Testis (tissue), 5 donors: ENCODE measurements at places on chromosomes 1 and 21.

GRCh38 chr1:243848858-243849420 lies 1.1 kb downstream of the AKT3 start:
- peaks cover 16% of the 10 kb centered on the region for H3K4me1 ChIP-seq
- H3K27me3 ChIP-seq: no peaks in the 10 kb centered on the region

DNA sequence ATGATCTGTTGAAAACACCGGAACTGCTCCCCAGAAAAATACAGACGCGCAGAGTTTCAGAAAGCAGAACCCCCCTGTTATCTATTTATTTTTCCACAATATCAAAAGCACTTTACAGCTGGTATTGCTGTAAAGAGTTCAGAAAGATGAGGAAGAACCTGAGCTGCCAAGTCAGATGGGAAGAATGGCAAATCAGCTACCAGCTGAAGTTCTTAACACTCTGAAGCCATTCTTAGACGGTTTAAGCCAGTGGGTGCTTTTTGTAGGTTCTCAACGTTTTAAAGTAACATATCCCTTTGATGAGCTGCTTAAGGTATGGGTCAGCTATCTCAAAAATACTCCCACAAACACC lies 714 bp upstream of the AKIRIN1 start:
- no peak for DNase-seq
- peaks cover 13% of the 10 kb centered on the region for H3K4me1 ChIP-seq
- no peaks in the 10 kb centered on the region for H3K36me3 ChIP-seq
- peak overlapping the region; percentile 100 for H3K4me3 ChIP-seq
- H3K27ac ChIP-seq: peak overlapping the region; percentile 94

DNA sequence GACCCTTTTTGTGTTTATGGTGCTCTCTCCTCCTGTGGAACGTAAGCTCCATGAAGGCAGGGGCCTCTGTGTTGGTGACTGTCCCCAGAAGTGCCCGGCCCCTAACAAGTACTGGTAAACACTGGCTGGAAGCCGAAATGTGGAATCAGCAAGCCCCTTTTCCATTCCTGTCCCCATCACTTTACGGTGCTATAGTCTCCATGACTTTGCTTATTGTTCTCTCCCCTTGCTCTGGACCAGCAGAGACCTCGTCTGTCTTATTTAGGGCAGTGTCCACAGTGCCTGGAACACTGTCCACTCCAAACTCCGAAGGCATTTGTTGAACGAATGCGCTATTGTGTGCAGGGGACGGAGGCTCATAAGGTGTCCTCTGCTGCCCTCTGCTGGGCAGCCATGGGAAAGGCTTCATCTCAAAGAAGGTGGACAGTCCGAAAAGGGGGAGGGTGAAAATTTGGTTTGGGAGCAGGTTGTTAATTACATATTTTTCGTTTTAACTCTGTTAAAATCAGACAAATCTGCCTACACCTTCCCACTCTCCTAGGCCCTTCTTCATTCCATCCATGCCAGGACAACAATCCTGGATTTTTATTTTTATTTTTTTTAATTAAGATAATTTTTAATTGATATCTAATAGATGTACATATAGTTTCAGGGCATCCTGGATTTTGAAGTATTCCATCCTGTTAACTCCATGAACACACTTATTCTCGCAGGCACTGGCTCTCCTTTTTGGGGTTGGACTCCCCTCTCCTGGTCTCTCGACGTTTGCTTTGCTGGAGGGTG lies 115.6 kb downstream of the PGBD5 start:
- peak; percentile 90 for DNase-seq
- H3K27ac ChIP-seq: no peak overlapping the region
- no peak overlapping the region for H3K4me3 ChIP-seq
- peaks cover 4% of the 10 kb centered on the region for H3K4me1 ChIP-seq

DNA sequence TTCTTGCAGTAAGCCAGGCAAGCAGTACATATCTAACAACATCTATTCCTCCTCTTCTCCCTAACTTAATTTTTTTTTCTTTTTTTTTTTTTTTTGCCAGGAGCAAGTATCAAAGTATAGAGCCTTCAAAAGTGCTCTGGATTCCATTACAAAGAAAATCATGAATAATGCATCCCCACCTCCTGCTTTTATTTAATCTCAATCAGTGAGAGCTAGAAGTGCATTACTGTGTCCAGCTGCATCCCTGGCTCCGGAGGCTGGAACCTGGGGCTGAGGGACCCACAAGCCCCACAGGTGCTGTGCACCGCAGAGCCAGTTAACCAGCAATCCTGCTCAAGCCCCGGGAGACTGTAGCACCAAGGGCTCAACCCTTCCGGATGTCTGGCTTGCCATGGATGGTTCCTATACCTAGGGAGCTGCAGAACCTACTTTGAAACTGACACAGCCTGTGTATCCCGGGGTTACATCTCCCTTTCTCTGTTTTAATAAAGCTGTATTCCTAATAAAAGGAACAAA lies 455.9 kb upstream of the RUNX1 start:
- H3K36me3 ChIP-seq: no peaks in the 10 kb centered on the region
- peaks cover 7% of the 10 kb centered on the region for H3K4me1 ChIP-seq
- no peak overlapping the region for H3K27ac ChIP-seq
- H3K27me3 ChIP-seq: no peaks in the 10 kb centered on the region
- DNase-seq: no peak

DNA sequence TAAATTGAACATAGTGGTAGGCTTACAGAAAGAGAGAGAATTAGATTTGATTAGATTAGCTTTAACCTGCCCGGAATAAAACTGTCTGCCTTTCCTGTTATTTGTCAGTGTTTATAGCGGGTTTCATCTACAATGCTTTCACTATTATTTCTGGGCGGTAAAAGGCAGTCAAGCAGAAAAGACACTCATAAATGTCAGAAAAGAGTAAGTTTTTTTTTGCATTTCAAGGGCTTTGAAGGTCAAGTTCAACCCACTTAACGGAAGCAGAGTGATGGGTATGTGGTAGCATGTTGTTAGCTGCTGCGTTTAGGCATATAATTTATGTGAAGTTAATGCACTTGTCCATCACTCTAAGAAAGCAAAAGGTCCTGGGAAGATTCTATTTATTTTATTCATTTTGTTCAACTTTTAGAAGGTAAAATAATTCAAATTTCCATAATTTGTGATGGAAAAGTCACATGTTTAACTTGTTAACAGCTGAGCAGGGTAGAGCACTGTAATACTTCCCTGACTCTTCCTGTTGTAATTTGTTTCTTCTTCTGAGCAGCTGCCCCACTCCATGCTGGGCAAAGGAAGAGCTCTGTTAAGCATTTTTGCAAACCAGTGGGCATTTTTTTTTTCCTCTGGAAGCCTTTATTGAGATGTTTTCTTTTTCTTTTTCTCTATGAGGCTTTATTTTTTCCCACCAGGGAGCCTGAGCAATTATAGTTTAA lies 220.1 kb downstream of the ST6GALNAC3 start:
- H3K27me3 ChIP-seq: no peaks in the 10 kb centered on the region
- no peaks in the 10 kb centered on the region for H3K4me1 ChIP-seq
- no peak for DNase-seq
- no peak overlapping the region for H3K4me3 ChIP-seq
- H3K27ac ChIP-seq: no peak overlapping the region
- no peaks in the 10 kb centered on the region for H3K36me3 ChIP-seq

DNA sequence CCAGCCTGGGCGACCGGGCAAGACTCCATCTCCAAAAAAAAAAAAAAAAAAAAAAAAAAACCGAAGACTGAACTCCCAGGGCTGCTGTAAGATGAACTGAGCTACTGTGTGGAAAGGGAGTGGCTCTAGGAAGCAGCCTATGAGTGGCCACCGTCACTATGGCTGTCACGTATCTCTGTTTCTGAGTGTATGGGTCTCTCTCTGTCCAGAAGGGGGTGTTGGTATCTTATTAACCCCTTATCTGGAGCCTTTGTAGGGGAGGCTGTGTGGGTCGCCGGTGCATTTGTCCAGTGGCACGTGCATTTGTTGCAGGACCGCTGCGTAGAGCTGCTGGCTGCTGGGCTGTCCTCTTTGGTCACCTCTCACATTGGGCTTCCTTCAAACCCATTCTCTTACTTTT lies 326.6 kb downstream of the CAMTA1 start:
- H3K36me3 ChIP-seq: no peaks in the 10 kb centered on the region
- H3K27me3 ChIP-seq: no peaks in the 10 kb centered on the region
- H3K4me1 ChIP-seq: no peaks in the 10 kb centered on the region
- H3K27ac ChIP-seq: no peak overlapping the region
- H3K4me3 ChIP-seq: no peak overlapping the region
- DNase-seq: no peak

DNA sequence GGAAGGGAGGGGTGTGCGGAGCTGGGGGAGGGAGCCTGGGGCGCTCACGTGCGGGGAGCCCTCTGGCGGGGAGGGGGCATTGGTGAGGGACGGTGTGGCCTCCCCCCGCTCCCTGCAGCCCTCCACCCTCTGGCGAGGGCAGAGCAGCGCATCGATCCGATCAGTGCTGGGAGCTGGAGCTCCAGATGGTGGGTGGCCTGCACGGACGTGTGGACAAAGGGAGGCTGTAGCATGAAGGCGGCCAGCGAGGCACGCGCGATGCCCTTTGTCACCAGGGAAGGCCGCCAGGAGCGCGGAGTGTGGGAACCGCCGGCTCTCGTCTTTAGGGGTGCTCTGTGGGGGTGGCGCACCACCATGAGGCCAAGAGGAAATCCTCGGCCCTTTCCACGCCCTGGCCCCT lies 5.4 kb upstream of the HES5 start:
- no peak overlapping the region for H3K4me3 ChIP-seq
- no peaks in the 10 kb centered on the region for H3K36me3 ChIP-seq
- no peak overlapping the region for H3K27ac ChIP-seq
- H3K27me3 ChIP-seq: no peaks in the 10 kb centered on the region
- no peak for DNase-seq

DNA sequence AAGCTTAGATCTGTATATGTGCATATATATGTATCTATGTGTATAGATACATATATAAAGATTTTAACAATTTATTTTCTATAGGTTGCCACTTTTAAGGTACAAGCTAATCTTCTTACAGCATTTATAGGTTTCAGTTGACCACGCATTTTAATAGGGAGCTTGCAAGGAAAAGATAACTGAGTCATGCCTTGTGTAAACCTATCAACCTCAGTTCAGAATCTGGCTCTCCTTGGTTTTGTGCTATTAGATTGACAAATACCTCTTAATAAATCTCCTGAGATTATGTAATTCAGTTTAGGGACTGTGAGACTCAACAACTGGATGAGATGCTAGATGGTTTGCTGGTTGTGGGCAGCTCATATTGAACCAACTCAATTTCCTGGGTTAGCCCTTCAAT lies 114.7 kb upstream of the SERBP1 start:
- H3K4me3 ChIP-seq: no peak overlapping the region
- no peak for DNase-seq
- H3K4me1 ChIP-seq: no peaks in the 10 kb centered on the region
- H3K27ac ChIP-seq: no peak overlapping the region
- H3K36me3 ChIP-seq: no peaks in the 10 kb centered on the region

DNA sequence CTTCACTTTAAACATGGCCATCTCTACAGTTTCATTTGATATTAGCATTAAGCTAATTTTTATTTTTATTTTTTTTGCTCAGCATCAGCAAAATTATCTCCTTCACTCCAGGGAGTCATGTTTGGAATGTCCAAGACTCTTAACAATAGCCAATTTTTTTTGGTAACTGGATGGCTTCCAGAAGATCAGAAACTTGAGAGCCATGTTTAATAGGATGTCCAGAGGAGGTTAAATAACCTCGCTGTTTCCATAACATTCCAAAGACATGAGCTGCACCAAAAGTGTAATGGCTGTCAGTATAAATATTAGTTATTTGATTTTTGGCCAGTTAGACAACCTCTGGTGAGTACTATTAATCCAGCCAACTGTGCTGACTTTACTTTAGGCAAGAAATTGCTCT lies 80.7 kb downstream of the DNTTIP2 start:
- H3K4me3 ChIP-seq: no peak overlapping the region
- H3K27ac ChIP-seq: no peak overlapping the region
- no peaks in the 10 kb centered on the region for H3K36me3 ChIP-seq
- H3K27me3 ChIP-seq: no peaks in the 10 kb centered on the region
- H3K4me1 ChIP-seq: no peaks in the 10 kb centered on the region
- DNase-seq: no peak
